ENCODE measurements at places on chromosomes 16 and 17.
A peak's percentile ranks its signal among the peaks of the same experiment; 100 is the strongest.

DNA sequence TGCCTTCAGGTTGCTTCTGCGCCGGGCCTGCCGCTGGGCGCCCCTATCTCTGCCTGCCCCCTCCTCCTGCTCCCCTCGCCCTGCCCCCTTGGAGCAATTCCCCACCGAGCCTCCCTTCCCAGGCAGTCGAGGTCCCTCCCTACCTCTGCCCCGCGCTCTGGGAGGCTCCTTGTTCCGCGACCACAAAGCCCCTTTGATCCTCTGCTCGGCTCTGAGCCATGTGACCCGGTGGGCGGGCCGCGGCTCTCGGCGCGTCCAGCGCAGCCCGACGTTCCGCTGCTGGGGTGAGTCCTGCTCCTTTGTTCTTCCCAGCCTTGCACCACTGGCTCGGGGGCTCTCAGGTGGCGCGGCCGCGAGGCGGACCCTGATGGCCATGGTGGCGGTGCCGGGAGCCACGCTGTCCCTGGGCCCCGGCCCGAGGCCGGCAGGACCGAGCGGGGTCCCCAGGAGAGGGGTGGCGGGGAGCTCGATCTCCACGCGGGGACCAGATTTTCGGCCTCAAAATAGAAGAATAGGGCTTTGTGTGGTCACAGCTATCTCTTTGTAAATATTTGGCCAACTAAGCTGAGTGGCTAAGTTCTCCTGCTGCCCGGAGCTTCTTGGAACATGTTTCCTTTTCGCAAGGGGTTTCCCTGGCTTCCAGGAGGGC, 310.6 kb downstream of the SEC14L1 start:
- DNase-seq = peak; percentile 84

- no peak for DNase-seq
These were observed 4.1 kb upstream of the SALL1 start for GRCh38 chr16:51155199-51155607.

DNA sequence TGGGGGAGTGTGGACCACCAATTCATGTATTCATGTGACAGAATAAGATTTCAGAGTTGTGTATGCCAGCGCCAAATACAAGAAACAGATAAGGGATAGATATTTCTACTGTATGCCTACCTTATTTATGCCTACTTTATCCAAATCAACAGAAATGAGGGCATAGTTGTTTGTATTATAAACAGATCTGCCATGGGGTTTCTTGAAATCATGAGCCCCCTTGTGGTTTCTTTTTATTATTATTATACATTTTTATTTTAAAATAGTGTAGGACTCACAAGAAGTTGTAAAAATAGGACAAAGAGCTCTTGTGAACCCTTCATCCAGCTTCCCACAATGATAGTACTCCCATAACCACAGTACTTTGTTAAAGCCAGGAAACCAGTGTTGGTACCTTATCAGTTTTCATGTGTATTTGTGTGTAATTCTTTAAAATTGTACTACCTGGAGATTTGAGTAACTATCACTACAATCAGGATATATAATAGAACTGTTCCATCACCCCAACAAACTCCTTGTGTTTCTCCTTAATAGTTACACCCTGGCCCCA, 229.4 kb downstream of the CCDC182 start:
- no peak for DNase-seq

DNA sequence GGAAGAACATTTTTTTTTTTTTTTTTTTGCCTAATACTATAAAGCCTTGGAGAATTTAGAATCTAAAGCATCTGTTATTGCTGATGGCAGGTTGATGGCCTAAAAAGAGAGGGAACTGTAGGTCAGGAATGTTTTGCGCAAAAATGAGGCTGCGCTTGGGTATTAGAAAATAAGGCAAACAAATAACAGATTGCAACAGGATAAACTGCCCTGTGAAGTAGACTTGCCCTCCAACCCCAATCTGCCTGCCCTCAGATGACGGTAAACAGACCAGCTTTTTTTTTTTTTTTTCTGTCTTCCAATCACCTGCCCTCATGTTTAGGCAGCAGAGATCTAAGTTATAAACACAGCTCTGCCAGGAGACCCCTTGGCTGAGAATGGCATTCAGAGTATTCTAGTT, 3.8 kb upstream of the DHX8 start:
- no peak for DNase-seq

- DNase-seq = no peak
These were observed 30.8 kb downstream of the PRSS54 start for GRCh38 chr16:58264007-58264406.

GRCh38 chr16:69350536-69351133, 951 bp downstream of the TMED6 start:
- no peak for DNase-seq

DNA sequence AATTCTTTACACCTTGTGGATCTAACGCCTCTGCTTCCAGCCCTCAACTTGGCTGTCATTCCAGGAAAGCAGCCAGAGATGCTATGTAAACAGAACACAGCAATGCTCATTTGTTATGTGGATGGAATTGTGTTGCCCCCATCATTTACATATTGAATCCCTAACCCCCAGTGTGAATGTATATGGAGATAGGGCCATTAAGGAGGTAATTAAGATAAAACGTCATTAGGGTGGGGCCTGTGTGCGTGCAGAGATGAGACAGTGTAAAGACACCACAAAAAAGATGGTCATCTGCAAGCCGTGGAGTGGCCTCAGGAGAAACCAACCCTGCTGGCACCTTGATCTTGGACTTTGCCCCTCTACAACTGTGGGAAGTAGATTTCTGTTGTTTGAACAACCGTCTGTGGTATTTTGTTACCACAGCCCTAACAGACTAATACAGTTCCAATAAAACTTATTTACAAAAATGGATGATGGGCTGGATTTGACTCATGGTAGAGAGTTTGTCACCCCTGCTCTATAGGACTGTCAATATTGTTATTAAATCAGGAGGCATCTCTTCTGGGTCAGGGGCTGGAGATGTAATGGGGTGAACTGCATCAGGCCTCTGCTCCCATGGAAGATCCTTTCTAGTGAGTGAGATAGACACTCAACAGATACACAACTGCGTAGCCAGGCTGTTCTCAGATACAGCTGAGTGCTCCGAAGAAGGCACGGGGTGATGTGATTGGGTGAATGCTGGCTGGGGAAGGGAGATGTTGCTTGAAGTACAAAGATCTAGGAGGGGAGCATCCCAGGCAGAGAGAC, 339.0 kb downstream of the SNX29 start:
- no peak for DNase-seq

GRCh38 chr16:26993963-26994362, 72.8 kb upstream of the C16orf82 start:
- DNase-seq = peak; percentile 75

GRCh38 chr17:48611213-48611612, 396 bp upstream of the HOXB7 start:
- peak; percentile 49 for DNase-seq

- no peak for DNase-seq
These were observed 28.6 kb downstream of the CEP95 start for GRCh38 chr17:64535357-64535756.

GRCh38 chr16:1472974-1473373, 1.9 kb downstream of the CLCN7 start:
- no peak for DNase-seq

- no peak for DNase-seq
These were observed 333.7 kb upstream of the HSBP1 start for GRCh38 chr16:83473926-83474650.

- no peak for DNase-seq
These were observed 75.9 kb upstream of the RNU2-1 start for GRCh38 chr17:43309505-43310332.

- no peak for DNase-seq
These were observed 47.5 kb upstream of the CES5A start for GRCh38 chr16:55922662-55923061.

Data from MG63 (cell line).